RWPE2 (cell line): ENCODE measurements at places on chromosomes 5 and 9.

DNA sequence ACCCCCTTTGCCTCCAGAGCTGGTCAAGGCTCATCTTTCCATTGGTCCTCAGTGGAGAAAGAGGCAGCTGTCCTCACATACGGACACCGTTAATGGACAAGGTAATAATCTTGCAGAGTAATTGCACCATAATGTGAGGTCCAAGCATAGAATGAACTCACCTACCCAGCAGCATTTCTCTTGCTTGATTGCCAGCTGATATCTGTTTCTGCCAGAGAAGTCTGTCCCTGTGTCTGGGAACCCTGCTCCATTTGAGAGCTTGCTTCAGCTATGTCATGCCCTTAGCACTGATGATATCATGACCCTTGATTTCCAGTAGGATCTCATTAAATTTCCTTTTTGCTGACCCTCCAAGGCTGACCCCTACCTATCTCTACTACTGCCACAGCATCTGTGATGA lies 154.6 kb downstream of the PIK3R1 start:
- DNase-seq = no peak

DNA sequence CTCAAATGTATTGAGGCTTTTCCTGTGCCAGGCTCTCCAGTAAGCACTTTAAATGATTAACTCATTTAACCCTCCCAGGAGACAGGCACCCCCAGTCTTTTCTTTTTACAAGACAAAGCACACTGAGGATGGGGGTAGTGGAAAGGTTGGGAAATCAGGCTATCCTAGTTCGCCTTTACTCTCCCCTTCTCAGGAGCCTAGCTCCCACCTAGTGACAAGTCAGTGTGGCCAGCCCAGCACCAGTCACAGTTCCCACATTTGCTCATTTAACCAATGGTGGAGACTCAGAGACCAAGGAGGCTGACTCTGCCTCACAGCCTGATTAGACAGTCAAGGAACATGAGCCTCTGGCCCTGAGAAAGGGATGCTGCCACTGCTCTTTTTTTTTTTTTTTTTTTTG lies 3.5 kb downstream of the ALDH7A1 start:
- no peak for DNase-seq

DNA sequence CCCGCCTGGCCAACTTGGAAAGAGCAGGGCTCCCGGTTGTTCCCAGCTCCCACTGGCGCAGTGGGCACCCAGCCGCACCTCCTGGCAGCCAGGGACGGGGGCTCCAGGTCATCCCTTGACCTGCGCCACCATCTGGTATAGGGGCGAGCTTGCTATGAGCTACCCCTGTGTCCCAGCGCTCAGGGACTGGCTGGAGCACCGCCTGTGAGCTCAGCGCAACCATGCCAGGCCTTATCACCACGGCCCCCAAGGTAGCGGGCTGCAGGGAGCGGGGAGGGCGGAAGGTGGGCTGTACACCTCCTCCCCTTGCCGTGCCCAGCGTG lies 15.4 kb upstream of the RASA1 start:
- no peak for DNase-seq

DNA sequence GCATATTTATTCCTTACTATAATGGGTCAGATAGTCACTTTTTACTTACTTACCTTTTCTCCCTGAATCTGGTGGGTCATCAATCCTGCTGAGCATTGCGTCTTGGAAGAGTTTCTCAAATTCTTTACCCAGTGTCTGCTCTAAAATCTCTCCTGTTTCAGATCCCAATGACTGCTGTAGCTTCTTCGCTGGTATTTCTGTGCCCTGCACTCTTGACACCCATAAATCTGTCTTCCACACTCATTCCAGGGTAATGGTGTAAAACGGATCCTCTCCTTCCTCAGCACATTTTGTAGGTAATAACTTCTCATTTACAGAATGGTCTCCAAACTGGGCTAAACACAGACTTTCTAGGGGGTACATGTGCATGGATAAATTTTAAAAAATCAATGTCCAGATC lies 407.4 kb downstream of the DMAC1 start:
- DNase-seq = no peak
